CD4-positive, CD25-positive, alpha-beta regulatory T cell (primary cell): ENCODE measurements at places on chromosomes 4 and X. TPM values are rescaled to one million over a fixed set of nuclear protein-coding genes. Genes with fewer than 3 reads are reported as not detected.
A peak's percentile ranks its signal among the peaks of the same experiment; 100 is the strongest.

The PPP1R2C gene
- 3.2 TPM for polyA plus RNA-seq

The STEEP1 gene
- 11.3 TPM for polyA plus RNA-seq

The CXCL9 gene
- polyA plus RNA-seq, result not detected

The MAGEA12 gene
- not detected for polyA plus RNA-seq

The PCYT1B gene
- not detected for polyA plus RNA-seq

The PRKX gene
- 54.4 TPM for polyA plus RNA-seq

The DMP1 gene
- not detected for polyA plus RNA-seq

The WAS gene
- 21.7 TPM for polyA plus RNA-seq

The PAGE4 gene
- polyA plus RNA-seq, result not detected

The FAM193A gene
- polyA plus RNA-seq, result 1.9 TPM

The RPS6KA6 gene
- polyA plus RNA-seq, result 0.06 TPM

The SLIT2 gene
- not detected for polyA plus RNA-seq

The DSPP gene
- not detected for polyA plus RNA-seq

DNA sequence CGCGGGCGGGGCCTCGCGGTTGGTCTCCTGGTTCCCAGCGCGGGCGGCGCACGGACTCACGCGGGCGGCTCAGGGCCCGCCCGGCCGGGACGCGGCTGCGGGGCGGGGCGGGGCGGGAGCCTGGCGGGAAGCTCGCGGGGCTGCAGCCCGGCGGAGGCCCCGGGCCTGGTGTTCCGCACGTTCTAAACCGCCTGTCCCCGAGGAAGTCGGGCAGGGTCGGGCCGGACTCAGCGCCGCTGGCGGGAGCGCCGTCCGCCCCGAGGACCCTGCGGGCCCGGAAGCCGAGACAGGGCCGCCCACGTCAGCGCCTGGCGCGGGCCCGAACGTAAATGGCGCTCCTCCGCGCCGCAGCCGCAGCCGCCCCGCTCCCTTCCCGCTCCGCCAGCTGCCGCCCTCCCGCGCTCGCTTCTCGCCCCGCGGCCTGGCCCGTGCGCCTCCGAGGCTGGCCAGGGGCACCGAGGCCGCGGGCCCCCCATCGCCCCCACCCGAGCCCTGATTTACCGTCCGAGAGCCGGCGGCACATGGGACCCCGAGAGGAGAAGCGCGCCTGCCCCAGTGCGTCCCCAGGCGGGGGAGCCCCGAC, 309 bp upstream of the CTBP1 start:
- H3K4me1 ChIP-seq, result peaks cover 71% of the 10 kb centered on the region
- H3K27me3 ChIP-seq, result no peaks in the 10 kb centered on the region
- peak; percentile 78 for DNase-seq
- H3K4me3 ChIP-seq, result peak overlapping the region; percentile 53

- H3K27ac ChIP-seq, result no peak overlapping the region
- H3K27me3 ChIP-seq, result no peaks in the 10 kb centered on the region
- no peaks in the 10 kb centered on the region for H3K36me3 ChIP-seq
- no peaks in the 10 kb centered on the region for H3K4me1 ChIP-seq
- H3K4me3 ChIP-seq, result no peak overlapping the region
- DNase-seq, result no peak
These were observed 88.0 kb downstream of the IQCM start for GRCh38 chr4:149727663-149728062.

DNA sequence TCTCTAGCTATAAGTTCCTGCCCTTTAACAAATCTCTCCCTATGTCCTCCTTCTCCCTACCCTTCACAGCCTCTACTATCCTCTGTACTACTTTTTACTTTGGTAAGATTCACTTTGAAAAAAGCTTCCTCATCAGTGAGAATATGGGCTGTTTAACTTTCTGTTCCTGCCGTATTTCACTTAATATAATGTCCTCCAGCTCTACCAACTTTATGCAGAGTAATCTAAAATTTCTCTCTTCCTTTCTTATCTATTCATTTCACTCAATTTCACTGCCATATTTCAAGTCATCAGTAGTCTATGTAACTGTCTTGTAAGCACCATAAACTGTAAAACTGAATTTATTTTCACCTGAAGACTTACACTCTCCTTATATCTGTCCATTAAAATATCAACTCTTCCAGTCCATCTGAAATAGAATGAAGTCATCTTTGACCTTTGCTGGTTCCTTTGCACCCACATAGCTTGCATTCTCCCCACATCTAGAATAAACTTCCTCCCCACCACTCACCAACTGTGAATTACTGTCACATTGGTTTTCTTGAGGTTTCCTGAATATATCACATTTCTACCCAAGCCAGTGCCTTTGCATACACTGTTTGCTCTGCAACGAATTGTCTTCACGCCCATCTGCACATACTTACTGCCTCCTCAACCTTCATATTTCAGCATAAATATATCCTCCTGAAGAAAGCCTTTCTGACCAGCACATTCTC, 54.6 kb downstream of the ARAP2 start:
- no peak overlapping the region for H3K27ac ChIP-seq
- DNase-seq, result peak; percentile 22
- peak overlapping the region; percentile 33 for H3K4me3 ChIP-seq

DNA sequence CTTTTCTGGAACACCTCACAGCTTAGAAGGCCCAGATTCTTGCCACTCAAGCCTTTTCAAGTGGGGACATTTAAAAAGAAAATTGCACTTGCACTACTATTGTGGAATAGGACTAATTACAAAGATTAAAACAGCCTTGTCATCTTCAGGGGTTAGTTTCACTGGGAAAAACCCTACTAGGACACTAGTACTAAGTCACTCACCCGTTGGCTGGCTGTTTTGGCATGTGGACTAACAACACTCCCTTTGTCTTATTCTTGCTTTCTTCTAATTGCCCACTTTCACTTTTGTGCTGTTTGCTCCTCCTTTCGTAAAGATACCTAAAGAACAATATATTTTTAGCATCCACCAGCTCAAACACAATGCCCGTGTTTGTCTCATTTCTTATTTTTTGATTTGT, 200.9 kb upstream of the MID1 start:
- no peaks in the 10 kb centered on the region for H3K4me1 ChIP-seq
- no peaks in the 10 kb centered on the region for H3K36me3 ChIP-seq
- no peak overlapping the region for H3K27ac ChIP-seq
- no peak for DNase-seq
- H3K27me3 ChIP-seq, result no peaks in the 10 kb centered on the region
- H3K4me3 ChIP-seq, result no peak overlapping the region

DNA sequence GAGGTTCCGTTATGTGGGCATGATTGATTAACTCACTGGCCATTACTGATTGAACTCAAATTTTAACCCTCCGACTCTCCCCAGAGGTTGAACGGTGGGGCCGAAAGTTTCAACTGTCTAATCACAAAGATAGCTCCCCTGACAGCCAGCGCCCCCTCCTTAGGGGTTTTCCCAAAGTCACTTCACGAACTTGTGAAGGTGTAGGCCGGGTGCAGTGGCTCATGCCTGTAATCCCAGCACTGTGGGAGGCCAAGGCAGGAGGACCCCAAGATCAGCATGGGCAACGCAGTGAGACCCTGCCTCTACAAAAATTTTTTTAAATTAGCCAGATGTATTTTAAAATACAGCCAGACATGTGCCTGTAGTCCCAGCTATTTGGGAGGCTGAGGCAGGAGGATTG, 39.8 kb upstream of the RBM47 start:
- H3K4me1 ChIP-seq, result peaks cover 12% of the 10 kb centered on the region
- H3K27ac ChIP-seq, result no peak overlapping the region
- H3K27me3 ChIP-seq, result no peaks in the 10 kb centered on the region
- H3K4me3 ChIP-seq, result no peak overlapping the region

- H3K36me3 ChIP-seq, result no peaks in the 10 kb centered on the region
- H3K4me1 ChIP-seq, result peaks cover 24% of the 10 kb centered on the region
- no peak for DNase-seq
- no peak overlapping the region for H3K4me3 ChIP-seq
- H3K27ac ChIP-seq, result no peak overlapping the region
These were observed 21.1 kb downstream of the VSIG4 start for GRCh38 chrX:66018585-66019309.

- H3K4me1 ChIP-seq, result peaks cover 32% of the 10 kb centered on the region
- H3K4me3 ChIP-seq, result peak overlapping the region; percentile 37
- H3K36me3 ChIP-seq, result no peaks in the 10 kb centered on the region
- no peak for DNase-seq
These were observed 6.7 kb upstream of the MSX1 start for GRCh38 chr4:4852591-4853362.

- no peak overlapping the region for H3K27ac ChIP-seq
- peaks cover 25% of the 10 kb centered on the region for H3K4me1 ChIP-seq
- no peak for DNase-seq
These were observed 2.7 kb downstream of the ARHGEF6 start for GRCh38 chrX:136778020-136778419.

- H3K4me3 ChIP-seq, result no peak overlapping the region
- no peak for DNase-seq
- no peaks in the 10 kb centered on the region for H3K4me1 ChIP-seq
- no peaks in the 10 kb centered on the region for H3K27me3 ChIP-seq
- no peaks in the 10 kb centered on the region for H3K36me3 ChIP-seq
- H3K27ac ChIP-seq, result no peak overlapping the region
These were observed 113.6 kb upstream of the ADRA2C start for GRCh38 chr4:3652586-3652985.

GRCh38 chr4:79147251-79147650, 178.6 kb downstream of the NAA11 start:
- no peak overlapping the region for H3K27ac ChIP-seq
- H3K27me3 ChIP-seq, result no peaks in the 10 kb centered on the region
- DNase-seq, result no peak
- no peaks in the 10 kb centered on the region for H3K4me1 ChIP-seq

GRCh38 chr4:7118013-7118832, 50.4 kb upstream of the GRPEL1 start:
- H3K27me3 ChIP-seq, result no peaks in the 10 kb centered on the region
- no peaks in the 10 kb centered on the region for H3K36me3 ChIP-seq
- no peak overlapping the region for H3K4me3 ChIP-seq
- no peaks in the 10 kb centered on the region for H3K4me1 ChIP-seq
- no peak for DNase-seq
- H3K27ac ChIP-seq, result no peak overlapping the region

DNA sequence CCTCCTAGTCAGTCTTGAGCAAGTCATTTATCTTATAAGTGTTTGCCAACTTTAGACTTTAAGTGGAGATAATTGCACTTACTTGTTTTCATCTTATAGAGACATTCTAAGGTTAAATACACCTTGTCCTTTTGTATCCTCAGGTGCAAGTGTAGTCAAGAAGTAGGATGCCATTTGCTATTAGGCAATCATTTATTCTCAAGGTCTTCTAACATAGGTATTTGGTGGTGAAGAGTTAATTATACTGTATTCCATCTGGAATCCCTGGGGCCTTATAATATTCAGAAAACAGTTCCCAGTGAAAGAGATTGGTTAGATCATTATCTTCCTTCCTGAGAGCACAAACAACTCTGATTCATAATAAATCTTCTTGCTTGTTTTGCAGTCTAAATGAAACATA, 23.7 kb downstream of the SULT1E1 start:
- no peak overlapping the region for H3K27ac ChIP-seq
- no peak overlapping the region for H3K4me3 ChIP-seq
- no peaks in the 10 kb centered on the region for H3K27me3 ChIP-seq
- no peaks in the 10 kb centered on the region for H3K4me1 ChIP-seq
- no peak for DNase-seq
- no peaks in the 10 kb centered on the region for H3K36me3 ChIP-seq

- H3K36me3 ChIP-seq, result no peaks in the 10 kb centered on the region
- no peaks in the 10 kb centered on the region for H3K27me3 ChIP-seq
- peaks cover 7% of the 10 kb centered on the region for H3K4me1 ChIP-seq
- no peak overlapping the region for H3K4me3 ChIP-seq
- DNase-seq, result no peak
- no peak overlapping the region for H3K27ac ChIP-seq
These were observed 167.9 kb downstream of the CAMK2D start for GRCh38 chr4:113593400-113594230.
